NCI-H146 (cell line): ENCODE measurements at places on chromosomes 11 and 22.

GRCh38 chr11:65059959-65060824 lies 1.8 kb upstream of the NAALADL1 start:
- no peak for DNase-seq

GRCh38 chr22:21652010-21652546 lies 10.0 kb downstream of the SDF2L1 start:
- DNase-seq: peak; percentile 79

GRCh38 chr11:121717296-121717695 lies 264.5 kb upstream of the SORL1-AS1 start:
- no peak for DNase-seq

GRCh38 chr11:127640561-127641451 lies 640.2 kb upstream of the KIRREL3 start:
- no peak for DNase-seq

- no peak for DNase-seq
Observed at GRCh38 chr11:86509588-86509974, 134.9 kb downstream of the CCDC81 start.

DNA sequence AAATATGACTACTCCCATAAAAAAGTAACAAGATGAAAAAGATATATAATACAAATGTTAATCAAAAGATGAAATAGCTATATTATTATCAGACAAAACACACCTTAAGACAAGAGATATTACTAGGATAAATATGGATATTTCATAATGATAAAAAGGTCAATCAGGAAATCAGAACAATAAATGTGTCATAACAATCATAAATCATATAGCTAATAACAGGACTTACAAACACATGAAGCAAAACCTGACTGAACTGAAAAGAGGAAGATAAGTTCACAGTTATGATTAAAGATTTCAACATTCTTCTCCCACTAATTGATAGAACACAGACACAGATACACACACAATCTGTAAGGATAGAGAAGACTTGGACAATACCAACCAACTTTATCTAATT lies 47.2 kb downstream of the EIF3M start:
- no peak for DNase-seq

DNA sequence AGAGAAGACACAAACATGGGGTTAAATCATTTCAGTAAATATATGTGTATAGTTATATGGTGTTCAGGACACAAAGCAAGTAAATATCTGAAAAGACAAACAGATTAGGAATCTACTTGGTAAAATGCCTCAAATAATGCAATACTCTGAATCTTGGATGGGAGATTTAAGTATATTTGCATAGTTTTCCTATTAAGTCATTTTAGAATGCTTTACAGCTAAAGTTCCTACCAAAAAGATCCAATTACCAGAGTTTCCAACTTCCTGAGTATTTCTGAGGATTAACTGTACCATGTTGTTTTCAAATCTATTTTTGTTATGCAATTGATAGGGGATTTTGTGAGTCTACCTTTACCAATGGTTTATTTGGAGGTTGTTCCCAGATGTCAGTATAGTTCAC lies 424.4 kb upstream of the CCDC179 start:
- no peak for DNase-seq

DNA sequence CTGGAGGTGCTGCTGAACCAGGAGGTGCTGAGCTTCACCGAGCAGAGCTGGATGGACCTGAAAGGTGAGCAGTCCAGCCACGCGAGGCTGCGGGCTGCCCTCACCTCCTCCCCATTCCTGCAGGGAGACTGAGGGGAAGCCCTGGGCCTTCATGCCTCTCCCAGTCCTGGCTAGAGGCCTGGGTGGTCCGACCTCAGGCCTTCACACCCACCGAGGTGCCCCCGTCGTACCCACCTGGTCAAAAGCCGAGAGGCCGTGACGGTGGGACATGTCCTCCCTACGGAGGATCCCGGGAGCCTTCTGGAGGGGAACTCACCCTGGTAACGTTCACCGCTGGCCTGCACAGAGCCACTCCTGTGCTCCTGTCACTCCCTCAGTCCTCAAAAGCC lies 5.1 kb downstream of the SUSD2 start:
- no peak for DNase-seq
